ENCODE measurements at places on chromosomes 13 and 19.
A peak's percentile ranks its signal among the peaks of the same experiment; 100 is the strongest.

DNA sequence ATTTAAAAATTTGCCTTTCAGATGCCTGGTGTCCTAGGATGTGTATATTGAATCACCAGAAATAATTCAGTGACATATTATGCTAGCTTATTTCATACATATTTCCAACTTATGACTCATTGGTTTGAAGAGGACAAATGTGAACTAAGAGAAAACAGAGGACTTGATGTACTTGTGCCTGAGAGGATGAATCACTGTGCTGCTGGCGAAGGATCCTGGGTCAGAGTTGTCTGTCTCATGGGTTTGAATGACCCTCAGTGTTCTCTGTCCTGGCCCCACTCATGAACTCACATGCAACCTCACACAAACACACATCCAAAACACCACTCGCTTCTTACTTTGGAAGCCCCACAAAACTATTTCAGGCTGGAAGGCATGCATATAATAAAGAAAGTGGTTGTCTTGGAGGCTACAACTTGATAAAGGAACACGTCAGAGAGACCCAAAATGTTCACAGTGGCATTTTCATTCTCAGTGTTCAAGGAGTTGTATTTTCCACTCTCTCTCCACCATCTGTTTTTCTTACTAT lies 129.0 kb upstream of the SPRY2 start:
- DNase-seq: no peak

- DNase-seq: peak; percentile 58
Observed at GRCh38 chr13:109509154-109509900, 277.1 kb downstream of the IRS2 start.

- no peak for DNase-seq
Observed at GRCh38 chr19:28534766-28535351, 678.1 kb downstream of the UQCRFS1 start.

GRCh38 chr19:54024660-54025059 lies 33.2 kb downstream of the CACNG6 start:
- no peak for DNase-seq

GRCh38 chr13:25778365-25778764 lies 273.5 kb downstream of the SHISA2 start:
- DNase-seq: no peak

Measured in fibroblast of skin of left biceps (primary cell).